ENCODE measurements at places on chromosomes 6 and 20.

- no peak for DNase-seq
Observed at GRCh38 chr6:152098683-152099082, 291.2 kb downstream of the ESR1 start.

DNA sequence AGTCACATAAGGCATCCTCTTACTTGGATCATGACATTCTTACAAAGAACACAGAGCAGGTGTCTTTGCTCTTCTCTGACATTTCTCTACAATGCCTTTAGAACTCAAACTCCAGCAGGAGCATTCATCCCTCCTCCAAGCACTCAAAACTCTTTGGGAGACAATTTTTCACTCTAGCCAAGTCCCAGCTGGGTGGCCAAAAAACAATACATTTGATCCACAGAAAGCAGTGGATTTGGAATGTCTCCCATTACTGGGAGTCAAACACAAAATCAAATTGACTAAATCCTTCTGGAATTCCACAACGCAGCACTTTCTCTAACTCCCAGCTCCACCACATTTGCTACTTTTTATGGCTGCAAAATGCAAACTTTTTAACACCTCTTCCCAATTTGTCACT is 108.6 kb upstream of the VGLL2 start:
- DNase-seq = no peak

GRCh38 chr6:161227004-161227960 is 46.6 kb downstream of the AGPAT4 start:
- no peak for DNase-seq

DNA sequence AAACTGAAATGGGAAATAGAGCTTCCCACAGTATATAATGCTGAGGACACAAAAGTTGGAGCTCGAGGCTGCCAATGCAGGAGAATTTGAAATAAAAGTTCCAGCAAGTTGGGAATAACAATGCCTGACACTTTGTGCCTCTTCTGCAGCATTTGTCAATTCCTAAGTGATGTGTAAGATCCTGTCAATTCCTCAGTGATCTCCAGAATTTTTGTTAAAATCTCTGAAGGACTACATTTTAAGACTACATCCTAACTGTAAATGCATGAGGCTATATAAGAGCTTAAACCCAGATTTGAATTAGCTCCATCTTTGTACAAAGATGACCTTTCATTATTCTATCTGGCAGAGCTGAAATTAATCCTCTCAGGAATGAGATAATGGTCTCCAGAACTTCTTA is 208.2 kb downstream of the COL12A1 start:
- no peak for DNase-seq

GRCh38 chr6:48176645-48177308 is 65.8 kb upstream of the PTCHD4 start:
- no peak for DNase-seq

- no peak for DNase-seq
Observed at GRCh38 chr6:125834348-125834747, 43.6 kb downstream of the NCOA7 start.

GRCh38 chr6:156848123-156848522 is 70.9 kb downstream of the ARID1B start:
- no peak for DNase-seq

DNA sequence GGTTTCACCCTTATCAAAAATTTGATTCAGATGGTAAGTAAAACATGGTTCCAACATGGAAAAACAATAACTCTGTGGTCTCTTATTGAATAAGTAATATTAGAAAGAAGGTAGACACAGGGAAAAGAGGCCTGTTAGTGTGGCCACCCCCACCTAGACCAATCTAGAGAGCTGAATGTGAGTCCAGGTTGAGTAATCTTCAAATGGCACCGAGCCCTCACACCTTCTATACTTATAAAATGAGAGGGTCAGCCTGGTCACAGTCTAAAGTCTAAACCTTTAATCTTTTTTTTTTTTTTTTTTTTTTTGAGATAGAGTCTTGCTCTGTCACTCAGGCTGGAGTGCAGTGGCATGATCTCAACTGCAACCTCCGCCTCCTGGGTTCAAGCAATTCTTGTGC is 6.9 kb downstream of the FAM184A start:
- no peak for DNase-seq

DNA sequence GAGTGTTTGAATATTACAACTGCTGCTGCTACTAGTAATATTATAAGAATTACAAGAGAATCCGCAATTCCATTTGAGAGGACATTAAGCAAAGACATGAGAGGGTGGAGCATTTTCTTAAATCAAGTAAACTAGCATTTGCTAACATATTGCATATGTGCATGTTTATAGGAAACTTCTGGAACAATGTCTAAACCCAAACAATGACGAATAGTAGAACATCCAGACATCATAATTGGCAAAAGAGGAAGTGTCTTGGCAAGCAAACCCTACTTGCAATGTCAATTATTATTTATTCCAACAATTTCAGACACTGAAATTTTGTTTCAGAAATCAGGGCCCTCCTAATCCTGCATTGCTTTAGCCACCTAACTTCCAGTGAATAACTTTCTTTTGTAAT is 1155.3 kb upstream of the GJE1 start:
- DNase-seq = no peak

Data from HS-27A (cell line).